ENCODE measurements at places on chromosomes 2 and 18. TPM values are rescaled to one million over a fixed set of nuclear protein-coding genes. Genes with fewer than 3 reads are reported as not detected.

- no peak overlapping the region for H3K4me3 ChIP-seq
- DNase-seq = no peak
- no peaks in the 10 kb centered on the region for H3K36me3 ChIP-seq
- no peak overlapping the region for H3K27ac ChIP-seq
These were observed 71.8 kb downstream of the GFPT1 start for GRCh38 chr2:69315160-69315761.

DNA sequence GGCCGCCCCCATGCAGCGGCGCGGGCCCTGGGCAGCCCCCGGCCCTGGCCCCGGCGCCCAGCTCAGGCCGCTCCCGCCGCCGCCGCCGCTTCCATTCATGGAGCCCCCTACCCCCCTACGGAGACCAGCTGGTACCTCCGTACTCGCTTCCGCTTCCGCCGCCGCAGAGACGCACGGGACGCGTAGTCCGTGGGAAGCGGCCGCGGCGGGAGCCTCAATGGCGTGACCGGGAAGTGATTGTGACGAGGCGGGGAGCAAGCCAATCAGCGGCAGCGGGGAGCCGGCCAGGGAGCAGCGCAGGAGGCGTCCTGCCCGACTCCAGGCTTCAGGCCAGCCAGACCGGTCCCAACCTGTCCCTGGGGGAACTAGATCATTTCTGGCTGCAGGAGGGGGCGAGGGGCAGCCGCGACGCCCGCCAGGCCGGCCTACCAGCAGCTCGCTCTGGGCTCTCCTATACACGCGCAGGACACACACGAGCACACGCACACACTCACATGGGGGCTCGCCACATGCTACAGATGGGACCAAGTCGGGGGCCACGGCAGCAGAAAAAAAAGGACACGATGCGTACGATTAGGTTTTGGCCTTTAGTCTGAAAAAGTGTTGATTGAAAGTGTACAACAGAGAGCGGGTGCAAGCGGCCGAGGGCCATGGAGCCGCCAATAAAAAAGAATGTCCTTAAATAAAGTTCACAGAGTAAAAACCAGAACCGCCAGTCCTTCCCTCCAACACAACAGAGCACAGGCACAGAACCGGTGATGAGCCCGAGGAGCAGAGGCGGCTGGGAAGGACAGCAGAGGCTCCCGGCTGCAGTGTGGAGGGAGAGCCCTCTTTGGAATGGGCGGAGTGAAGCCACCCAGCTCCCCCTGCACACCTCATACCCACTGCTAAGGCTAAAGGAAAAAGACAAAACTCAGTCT, at the start of gene ZNF513:
Gene ZNF513 (minus strand): TSS at position 109 of the 920 bp plus-strand sequence. CDS start 208 bp downstream, outside the sequence.
- H3K36me3 ChIP-seq = no peaks in the 10 kb centered on the region
- H3K4me1 ChIP-seq = peaks cover 8% of the 10 kb centered on the region
- peak; percentile 97 for DNase-seq

DNA sequence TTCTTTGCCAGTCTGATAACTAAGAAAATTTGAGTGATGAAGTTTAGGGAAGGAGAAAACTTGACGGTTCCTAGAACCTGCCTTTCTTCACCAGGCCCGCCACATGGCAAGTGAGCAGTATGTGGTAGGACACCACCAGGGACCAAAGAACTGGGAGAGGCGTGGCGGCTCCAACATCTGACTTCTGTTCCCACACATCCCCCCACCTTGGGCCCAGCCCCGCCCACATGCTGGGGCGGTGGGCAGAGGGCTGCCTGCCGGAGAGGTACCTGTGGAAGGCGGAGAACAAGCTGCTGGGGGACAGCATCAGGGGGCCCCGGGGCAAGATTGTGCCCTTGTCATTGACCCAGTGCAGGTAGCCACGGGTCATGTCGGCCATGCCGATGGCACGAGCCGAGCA, 75.0 kb downstream of the EMILIN2 start:
- no peak overlapping the region for H3K27ac ChIP-seq
- H3K27me3 ChIP-seq = no peaks in the 10 kb centered on the region
- DNase-seq = peak; percentile 10
- H3K4me1 ChIP-seq = no peaks in the 10 kb centered on the region

DNA sequence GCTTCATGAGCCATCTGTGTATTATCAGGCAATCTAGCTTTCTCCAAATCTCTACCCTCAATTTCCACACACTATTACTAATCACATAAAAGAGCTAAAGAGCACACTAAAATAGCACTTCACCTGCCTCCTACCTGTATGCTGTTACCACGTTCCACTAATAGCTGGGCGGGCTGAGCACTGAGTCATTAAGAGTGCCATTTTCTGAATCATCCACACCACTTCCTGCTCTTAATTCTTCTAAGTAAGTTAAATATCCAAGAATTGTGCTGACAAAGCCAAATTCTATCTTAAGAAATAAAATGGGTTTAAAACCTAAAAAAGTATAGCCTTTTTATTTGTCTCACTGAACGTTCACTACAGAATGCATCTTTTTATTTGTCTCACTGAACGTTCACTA, 35.7 kb downstream of the NOL10 start:
- H3K36me3 ChIP-seq = no peaks in the 10 kb centered on the region
- H3K4me1 ChIP-seq = no peaks in the 10 kb centered on the region
- H3K27ac ChIP-seq = no peak overlapping the region
- DNase-seq = no peak
- H3K4me3 ChIP-seq = no peak overlapping the region

GRCh38 chr2:30145826-30146336, 926 bp upstream of the YPEL5 start:
- peak overlapping the region; percentile 99 for H3K4me3 ChIP-seq
- no peaks in the 10 kb centered on the region for H3K27me3 ChIP-seq
- H3K36me3 ChIP-seq = no peaks in the 10 kb centered on the region
- peak overlapping the region; percentile 92 for H3K27ac ChIP-seq
- H3K4me1 ChIP-seq = peaks cover 11% of the 10 kb centered on the region

DNA sequence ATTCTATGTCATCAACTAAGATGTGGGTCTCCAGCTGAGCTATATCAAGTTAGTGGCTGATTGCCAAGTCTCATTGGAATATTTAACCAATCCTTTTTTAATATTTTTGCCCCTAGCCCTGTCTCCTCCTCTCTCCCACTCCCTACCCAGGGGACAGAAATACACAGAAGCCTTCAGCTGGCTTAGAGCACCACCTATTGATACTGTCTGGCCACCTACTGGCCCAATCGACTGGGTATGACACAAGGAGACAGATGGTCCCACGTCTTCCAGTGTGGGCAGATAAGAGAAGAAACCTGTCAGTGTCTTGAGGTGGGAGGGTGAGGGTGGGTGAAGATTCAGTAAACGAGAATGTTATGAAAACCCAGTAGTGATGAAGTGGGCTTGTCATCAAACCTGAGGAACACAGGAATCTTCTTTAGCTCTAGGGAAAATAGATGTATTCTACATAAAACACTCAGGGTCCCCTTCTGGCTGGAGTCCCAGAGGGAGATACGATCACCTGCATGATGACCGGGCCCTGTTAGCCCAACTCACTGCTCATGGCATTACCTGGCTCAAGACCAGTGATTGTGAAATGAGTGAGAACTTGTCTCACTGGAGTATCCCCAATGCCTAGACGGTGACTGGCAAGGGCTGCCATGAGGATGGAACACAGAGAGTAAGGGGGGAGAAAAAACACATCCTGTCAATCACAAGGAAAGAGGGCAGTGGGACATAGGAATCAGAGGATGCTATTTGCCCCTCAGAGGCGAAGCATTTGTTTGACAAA, 26.7 kb downstream of the POLR1A start:
- H3K36me3 ChIP-seq = no peaks in the 10 kb centered on the region
- H3K4me3 ChIP-seq = no peak overlapping the region
- no peak overlapping the region for H3K27ac ChIP-seq
- no peaks in the 10 kb centered on the region for H3K27me3 ChIP-seq
- peak; percentile 62 for DNase-seq

DNA sequence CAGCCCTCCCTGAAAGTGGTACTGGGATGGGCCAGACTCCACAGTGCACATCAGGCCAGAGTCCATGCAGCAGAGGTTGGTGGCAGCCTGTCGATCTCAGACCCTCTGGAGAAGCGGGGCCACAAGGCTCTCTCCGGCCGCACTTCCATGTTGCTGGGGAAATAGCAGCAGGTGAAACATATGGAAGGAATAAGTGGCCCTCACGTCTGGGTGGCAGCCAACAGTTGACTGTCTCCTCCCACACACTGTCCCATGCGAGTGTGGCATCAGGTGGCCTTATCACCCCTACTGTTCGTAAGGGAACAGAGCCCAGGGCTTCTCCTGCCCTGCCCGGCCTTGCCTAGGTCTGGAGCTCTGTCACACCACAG, 58.1 kb upstream of the FOSL2 start:
- DNase-seq = no peak
- H3K36me3 ChIP-seq = no peaks in the 10 kb centered on the region
- peaks cover 17% of the 10 kb centered on the region for H3K4me1 ChIP-seq
- H3K4me3 ChIP-seq = no peak overlapping the region
- H3K27ac ChIP-seq = no peak overlapping the region

DNA sequence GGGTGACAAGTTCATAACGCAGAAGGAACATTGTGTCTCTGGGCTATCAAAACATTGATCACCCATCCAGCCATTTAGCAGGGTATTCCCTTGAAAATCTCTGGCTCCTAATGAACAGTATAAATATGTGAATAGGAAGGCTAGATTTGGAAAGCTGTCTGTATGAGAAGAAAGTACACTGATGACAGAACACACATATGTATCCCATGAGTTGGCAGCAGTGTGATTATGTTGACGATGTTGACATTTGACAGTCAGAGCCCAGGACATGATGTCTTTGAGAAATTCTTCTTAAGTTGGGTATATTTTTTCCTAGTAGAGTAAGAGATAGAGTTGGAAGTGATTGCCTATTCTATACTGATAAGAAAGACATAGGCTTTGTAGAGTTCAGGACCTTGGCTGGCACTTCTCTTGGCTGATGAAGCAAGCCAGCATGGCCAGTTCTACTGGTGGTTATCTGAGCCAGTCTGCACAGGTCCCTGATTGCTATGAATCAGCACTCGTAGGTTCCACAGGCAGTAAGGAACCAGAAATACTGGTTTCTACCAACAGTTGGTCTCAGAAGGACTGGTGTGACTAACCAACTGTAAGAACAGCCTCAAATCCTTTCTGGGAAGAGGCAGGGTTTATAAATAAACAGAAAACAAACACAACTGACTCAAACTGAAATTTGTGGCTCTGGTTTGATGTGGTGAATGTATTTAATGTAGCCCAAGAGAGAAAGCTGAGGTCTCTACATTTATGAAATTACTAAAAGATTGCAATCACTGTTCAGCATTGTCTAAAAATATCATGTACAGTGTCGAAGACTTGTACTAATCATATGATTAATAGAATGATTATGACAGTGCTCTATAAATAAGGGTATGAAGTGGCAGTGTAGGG, 43.9 kb upstream of the RAPH1 start:
- H3K27me3 ChIP-seq = no peaks in the 10 kb centered on the region
- no peak overlapping the region for H3K4me3 ChIP-seq
- H3K36me3 ChIP-seq = no peaks in the 10 kb centered on the region
- DNase-seq = no peak

GRCh38 chr2:241563571-241563980, 5.0 kb downstream of the BOK start:
- DNase-seq = no peak
- H3K27ac ChIP-seq = no peak overlapping the region
- H3K27me3 ChIP-seq = no peaks in the 10 kb centered on the region
- H3K36me3 ChIP-seq = no peaks in the 10 kb centered on the region
- peaks cover 24% of the 10 kb centered on the region for H3K4me1 ChIP-seq

GRCh38 chr2:39636306-39636705, 29.4 kb upstream of the TMEM178A start:
- H3K27me3 ChIP-seq = no peaks in the 10 kb centered on the region
- H3K27ac ChIP-seq = no peak overlapping the region
- H3K4me3 ChIP-seq = no peak overlapping the region

- no peak overlapping the region for H3K4me3 ChIP-seq
- no peaks in the 10 kb centered on the region for H3K27me3 ChIP-seq
- H3K27ac ChIP-seq = no peak overlapping the region
- no peaks in the 10 kb centered on the region for H3K36me3 ChIP-seq
- DNase-seq = no peak
These were observed 69.8 kb upstream of the KCTD1 start for GRCh38 chr18:26618135-26618534.

DNA sequence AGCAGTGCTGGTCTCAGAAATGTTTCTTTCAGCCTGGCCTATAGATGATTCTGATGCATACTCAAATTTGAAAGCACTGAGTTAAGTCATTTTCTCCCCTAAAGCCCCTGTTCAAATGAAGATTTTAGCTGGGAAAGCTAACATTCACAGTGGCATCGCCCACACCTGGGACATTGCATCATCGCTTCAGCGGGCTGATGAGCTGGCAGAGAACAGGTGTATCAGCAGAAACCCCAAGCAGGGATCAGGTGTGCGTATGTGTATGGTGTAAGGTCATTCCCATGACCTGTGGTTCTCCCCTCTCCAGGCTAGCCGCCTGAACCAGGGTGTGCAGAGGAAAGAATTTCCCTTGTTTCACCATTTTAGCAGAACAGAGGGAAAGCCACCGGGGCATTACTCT, 56.3 kb downstream of the EPAS1 start:
- H3K36me3 ChIP-seq = no peaks in the 10 kb centered on the region
- no peaks in the 10 kb centered on the region for H3K27me3 ChIP-seq
- DNase-seq = no peak
- H3K27ac ChIP-seq = no peak overlapping the region
- no peak overlapping the region for H3K4me3 ChIP-seq

DNA sequence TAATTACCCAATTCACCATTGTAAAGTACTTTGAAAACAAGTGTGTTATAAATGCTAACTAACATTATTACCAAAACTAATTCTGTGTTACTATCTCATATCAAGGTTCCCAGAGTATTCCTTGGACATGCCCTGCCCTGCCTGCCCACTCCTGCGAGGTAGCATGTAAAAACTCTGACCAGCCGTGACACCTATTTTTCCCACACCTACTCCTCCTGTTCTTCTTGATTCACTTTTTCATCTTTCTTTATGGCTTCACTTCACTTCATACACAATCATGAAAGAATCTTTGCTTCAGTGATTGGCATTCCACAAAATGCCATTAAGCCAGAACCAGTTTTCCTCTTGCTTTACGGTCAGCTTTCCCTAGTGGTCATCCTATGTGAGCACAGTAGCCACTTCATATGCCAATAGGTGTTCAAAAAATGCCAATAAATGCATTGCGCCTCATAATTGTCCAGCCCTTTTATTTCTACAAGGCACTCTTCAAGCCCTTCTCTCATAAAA, 42.6 kb upstream of the SETBP1 start:
- H3K27ac ChIP-seq = no peak overlapping the region
- H3K36me3 ChIP-seq = no peaks in the 10 kb centered on the region
- no peaks in the 10 kb centered on the region for H3K4me1 ChIP-seq
- no peaks in the 10 kb centered on the region for H3K27me3 ChIP-seq
- no peak overlapping the region for H3K4me3 ChIP-seq

DNA sequence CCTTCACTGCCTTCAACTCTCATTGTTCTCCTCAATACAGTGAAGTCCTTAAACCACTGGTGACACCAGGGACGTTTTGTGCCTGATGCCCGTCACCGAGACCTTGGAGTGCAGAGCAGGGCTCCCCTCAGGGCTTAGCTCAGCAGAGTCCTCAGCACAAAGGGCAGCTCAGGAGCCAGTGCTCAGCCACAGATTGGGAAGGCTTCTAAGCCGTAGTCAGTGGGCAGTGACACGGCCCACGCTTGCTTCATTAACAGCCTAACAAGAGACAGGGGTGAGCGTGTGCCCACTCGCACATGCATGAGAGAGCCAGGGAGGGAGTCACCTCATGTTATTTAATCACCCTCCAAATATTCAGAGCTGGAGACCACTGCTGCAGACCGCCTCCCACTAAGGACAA, 137.5 kb downstream of the SH3RF3 start:
- H3K4me3 ChIP-seq = no peak overlapping the region
- peaks cover 3% of the 10 kb centered on the region for H3K4me1 ChIP-seq
- H3K27me3 ChIP-seq = no peaks in the 10 kb centered on the region
- DNase-seq = no peak
- no peak overlapping the region for H3K27ac ChIP-seq

The IL36G gene
- polyA plus RNA-seq = not detected

The FAM124B gene
- polyA plus RNA-seq = 0.80 TPM

The TLX2 gene
- 1.1 TPM for polyA plus RNA-seq

Measured in testis (tissue), 5 donors.